Activated CD8-positive, alpha-beta T cell treated with anti-CD3 and anti-CD28 coated beads, Interleukin-2, amount 10 ng/mL, durations not matched to agents 7 days and 5 days (primary cell): ENCODE measurements at places on chromosomes 5 and 9. TPM values are rescaled to one million over a fixed set of nuclear protein-coding genes. Genes with fewer than 3 reads are reported as not detected.

DNA sequence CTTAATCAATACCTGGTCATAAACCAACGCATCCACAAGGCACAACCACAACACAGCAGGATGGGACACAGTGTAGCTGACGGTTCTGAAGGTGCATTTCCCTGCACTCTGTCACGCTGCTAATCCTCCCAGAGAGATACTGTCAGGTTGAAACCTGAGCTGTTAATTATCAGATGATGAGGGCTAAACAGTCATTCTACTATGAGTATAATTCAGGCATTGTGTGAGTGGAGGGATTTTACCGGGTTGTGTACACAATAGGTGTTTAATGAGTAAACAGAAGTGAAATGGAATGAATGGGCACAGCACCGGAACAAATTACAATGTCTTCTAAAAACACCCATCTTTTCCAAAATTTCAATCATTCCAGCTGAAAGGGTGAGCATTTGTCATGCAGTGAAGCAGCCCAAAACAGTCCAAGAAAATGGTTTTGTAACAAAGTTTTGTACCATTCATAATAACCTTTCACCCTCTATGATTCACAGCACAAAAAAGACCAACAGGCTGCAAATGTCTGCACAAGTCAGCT lies 71.5 kb downstream of the ABCA1 start:
- DNase-seq = no peak
- no peaks in the 10 kb centered on the region for H3K36me3 ChIP-seq
- no peaks in the 10 kb centered on the region for H3K4me1 ChIP-seq
- no peak overlapping the region for H3K27ac ChIP-seq

DNA sequence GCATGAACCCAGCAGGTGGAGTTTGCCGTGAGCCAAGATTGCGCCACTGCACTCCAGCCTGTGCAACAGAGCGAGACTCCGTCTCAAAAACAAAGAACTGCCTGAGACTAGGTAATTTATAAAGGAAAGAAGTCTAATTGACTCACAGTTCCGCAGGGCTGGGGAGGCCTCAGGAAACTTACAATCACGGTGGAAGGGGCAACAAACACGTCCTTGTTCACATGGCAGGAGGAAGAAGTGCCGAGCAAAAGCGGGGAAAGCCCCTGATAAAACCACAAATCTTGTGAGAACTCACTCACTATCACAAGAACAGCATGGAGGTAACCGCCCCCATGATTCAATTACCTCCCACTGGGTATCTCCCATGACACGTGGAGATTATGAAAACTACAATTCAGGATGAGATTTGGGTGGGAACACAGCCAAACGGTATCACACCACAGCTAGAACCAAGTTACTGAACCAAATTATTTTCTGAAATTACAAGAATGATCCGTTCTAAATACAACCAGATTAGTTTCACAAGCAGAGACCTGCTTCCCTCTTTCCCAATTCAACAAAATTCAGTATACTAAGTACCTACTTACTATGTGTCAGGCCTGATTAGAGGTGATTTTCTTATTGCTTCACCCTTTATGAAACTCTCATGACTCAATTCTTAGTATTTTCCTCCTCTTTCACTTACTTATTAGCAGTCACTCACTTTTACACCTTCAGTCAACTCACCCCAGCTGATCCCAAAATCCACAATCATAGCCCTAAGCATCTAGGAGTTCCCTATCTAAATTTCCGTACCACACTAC lies 8.4 kb downstream of the UBTD2 start:
- H3K4me3 ChIP-seq = no peak overlapping the region
- no peaks in the 10 kb centered on the region for H3K27me3 ChIP-seq
- peaks cover 28% of the 10 kb centered on the region for H3K36me3 ChIP-seq
- H3K27ac ChIP-seq = no peak overlapping the region
- DNase-seq = peak; percentile 25

DNA sequence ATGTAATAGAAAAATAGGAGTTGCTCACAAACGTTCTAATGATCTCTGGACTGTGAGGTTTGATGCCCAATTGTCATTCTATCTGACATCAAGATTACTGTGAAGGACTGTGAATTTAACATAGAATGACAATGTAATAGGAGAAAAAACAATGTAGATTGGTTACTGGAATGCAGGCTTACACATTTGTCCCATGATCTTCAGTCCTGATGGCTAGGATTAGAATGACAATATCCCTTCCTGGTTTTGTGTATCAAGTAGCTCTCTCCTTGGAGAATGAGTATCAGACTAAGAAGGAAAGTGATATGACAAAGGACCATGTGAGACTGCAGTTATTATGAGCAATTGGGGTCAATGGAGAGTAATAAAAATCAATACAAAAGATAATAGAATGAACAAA lies 862.2 kb upstream of the C9orf72 start:
- H3K27me3 ChIP-seq = no peaks in the 10 kb centered on the region
- DNase-seq = no peak
- H3K27ac ChIP-seq = no peak overlapping the region
- H3K36me3 ChIP-seq = no peaks in the 10 kb centered on the region
- H3K4me3 ChIP-seq = no peak overlapping the region
- no peaks in the 10 kb centered on the region for H3K4me1 ChIP-seq

The ITGA1 gene
- total RNA-seq = 19.2 TPM

The IRF1 gene
- total RNA-seq = 228 TPM

The PTCH1 gene
- 6.1 TPM for total RNA-seq

The SHOC1 gene
- not detected for total RNA-seq

DNA sequence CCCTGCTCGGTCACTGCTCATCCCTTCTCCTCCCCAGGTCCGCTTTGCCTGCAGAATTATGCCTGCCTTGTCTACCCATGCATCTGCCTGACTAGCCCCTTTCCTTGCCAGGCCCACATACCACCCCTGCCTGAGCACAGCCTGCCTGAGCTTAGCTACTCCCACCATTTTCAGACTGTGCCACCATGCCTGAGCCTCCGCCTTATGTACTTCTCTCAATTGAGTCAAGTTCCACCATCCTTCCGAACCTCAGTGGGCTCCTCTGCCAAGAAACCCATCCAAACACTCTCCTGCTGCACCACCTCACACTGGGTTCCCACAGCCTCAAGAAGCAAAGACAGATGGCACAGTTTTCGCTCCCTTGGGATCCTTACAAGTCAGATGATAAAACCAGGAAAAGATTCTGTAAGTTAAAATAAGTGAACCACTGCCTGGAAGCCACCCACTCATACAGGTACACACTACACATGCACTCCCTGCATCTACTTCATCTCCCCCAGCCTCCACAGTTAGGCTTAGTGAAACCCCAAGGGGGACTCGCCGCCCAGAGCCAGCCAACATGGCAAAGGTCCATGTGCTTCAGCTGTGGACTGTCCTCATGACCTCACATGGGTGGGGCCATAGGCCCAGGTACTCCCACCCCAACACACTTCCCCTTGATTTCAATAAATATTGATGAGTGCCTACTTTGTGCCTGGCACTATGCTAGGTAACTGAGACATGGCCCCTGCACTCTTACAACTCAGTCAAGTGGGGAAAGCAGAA lies 23.1 kb downstream of the P4HA2 start:
- H3K27ac ChIP-seq = no peak overlapping the region
- H3K4me3 ChIP-seq = no peak overlapping the region
- DNase-seq = no peak
- peaks cover 7% of the 10 kb centered on the region for H3K4me1 ChIP-seq

GRCh38 chr5:170301149-170301548 lies 3.6 kb upstream of the LCP2 start:
- no peak for DNase-seq
- H3K4me1 ChIP-seq = peaks cover 73% of the 10 kb centered on the region
- H3K27me3 ChIP-seq = no peaks in the 10 kb centered on the region
- no peak overlapping the region for H3K4me3 ChIP-seq
- peaks cover 15% of the 10 kb centered on the region for H3K36me3 ChIP-seq

GRCh38 chr5:67192719-67193438 lies 3.7 kb downstream of the CD180 start:
- peaks cover 39% of the 10 kb centered on the region for H3K4me1 ChIP-seq
- H3K27me3 ChIP-seq = no peaks in the 10 kb centered on the region
- H3K36me3 ChIP-seq = peaks cover 25% of the 10 kb centered on the region
- no peak overlapping the region for H3K27ac ChIP-seq

The KLF4 gene
- 1.5 TPM for total RNA-seq

DNA sequence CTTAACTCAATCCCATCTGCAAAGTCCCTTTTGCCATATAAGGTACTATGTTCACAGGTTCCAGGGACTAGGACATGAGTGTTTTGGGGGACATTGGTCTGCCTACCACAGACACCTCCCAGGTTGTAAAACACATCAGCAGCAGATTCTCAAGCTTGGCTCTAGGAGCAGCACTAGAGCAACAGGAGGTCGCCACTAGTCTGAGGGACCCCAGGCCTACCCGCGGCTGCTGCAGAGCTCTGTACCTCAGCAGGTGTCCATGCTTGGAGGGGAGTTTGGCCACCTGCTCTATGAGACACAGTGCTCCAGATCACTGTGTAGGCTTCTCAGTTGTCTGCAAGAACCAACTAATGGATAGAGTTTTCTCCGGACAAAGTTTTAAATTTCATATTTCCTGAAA lies 262.2 kb upstream of the ARRDC3 start:
- no peak overlapping the region for H3K4me3 ChIP-seq
- no peak for DNase-seq
- no peaks in the 10 kb centered on the region for H3K36me3 ChIP-seq
- no peaks in the 10 kb centered on the region for H3K27me3 ChIP-seq
- H3K4me1 ChIP-seq = no peaks in the 10 kb centered on the region

The NMUR2 gene
- not detected for total RNA-seq

The IFNB1 gene
- not detected for total RNA-seq

DNA sequence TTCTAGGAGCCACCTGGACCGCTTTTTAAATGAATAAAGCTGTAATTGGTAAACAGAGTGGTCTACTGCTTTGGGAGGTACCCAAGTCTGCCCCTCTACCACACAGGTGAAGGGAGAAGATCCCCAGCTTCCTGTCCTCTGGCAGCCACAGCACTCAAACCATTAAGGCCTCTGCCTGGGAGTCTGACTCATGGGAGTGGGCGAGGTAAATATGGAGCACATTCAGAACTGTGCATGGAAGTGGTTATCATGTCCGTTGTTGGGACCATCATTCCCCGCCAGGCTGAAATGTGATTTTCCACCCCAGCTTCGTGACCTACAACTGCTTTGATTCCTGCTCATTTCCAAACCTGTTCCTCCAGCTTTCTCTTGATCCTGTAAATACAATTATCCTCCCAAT lies 59.5 kb upstream of the ALDH1B1 start:
- no peak overlapping the region for H3K27ac ChIP-seq
- no peak for DNase-seq
- peaks cover 11% of the 10 kb centered on the region for H3K27me3 ChIP-seq
- no peaks in the 10 kb centered on the region for H3K36me3 ChIP-seq
- no peak overlapping the region for H3K4me3 ChIP-seq

The TXNDC8 gene
- not detected for total RNA-seq

DNA sequence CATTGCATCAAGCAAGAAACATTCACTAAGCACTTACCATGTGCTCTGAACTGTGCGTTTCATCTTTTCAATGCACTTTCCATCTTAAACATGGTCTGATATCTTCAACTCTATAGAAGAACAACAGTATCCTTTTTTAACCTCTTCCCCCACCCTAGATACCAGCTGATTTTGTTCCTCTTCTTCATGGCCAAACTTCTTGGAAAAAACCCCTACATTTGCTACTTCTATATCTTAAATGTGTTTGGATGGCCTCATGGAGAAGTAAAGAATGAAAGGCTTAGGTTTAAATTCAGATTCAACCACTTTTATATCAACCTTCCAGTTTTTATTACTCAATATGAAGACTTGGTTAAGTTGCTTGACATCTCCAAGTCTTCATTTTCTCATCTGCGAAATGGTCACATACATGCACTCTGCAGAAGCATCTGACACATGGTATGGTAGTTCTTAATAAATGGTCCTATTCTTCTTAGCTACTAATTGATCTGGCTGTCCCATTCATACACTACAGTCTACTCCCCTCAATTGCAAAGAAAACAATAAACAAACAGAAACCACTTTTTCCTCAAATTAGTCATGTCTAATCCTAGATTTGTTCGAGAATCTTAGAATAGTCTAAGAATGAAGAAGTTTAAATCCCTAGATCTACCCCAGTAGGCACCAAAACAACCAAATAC lies 59.4 kb downstream of the FYB1 start:
- H3K4me3 ChIP-seq = no peak overlapping the region
- H3K4me1 ChIP-seq = peaks cover 87% of the 10 kb centered on the region
- H3K27me3 ChIP-seq = no peaks in the 10 kb centered on the region
- H3K27ac ChIP-seq = peak overlapping the region; percentile 0
- peaks cover 57% of the 10 kb centered on the region for H3K36me3 ChIP-seq

The CDC20B gene
- total RNA-seq = 0.13 TPM

GRCh38 chr5:102294886-102295395 lies 1.1 kb downstream of the SLCO4C1 start:
- H3K27ac ChIP-seq = no peak overlapping the region
- peak overlapping the region; percentile 83 for H3K4me3 ChIP-seq
- DNase-seq = no peak
- H3K27me3 ChIP-seq = peaks cover 9% of the 10 kb centered on the region
- peaks cover 25% of the 10 kb centered on the region for H3K4me1 ChIP-seq

The MAMDC2 gene
- total RNA-seq = not detected

GRCh38 chr9:109894473-109894872 lies 114.5 kb downstream of the PALM2AKAP2 start:
- H3K27ac ChIP-seq = no peak overlapping the region
- H3K36me3 ChIP-seq = no peaks in the 10 kb centered on the region
- H3K4me1 ChIP-seq = peaks cover 19% of the 10 kb centered on the region
- peaks cover 10% of the 10 kb centered on the region for H3K27me3 ChIP-seq
- H3K4me3 ChIP-seq = no peak overlapping the region
- no peak for DNase-seq

DNA sequence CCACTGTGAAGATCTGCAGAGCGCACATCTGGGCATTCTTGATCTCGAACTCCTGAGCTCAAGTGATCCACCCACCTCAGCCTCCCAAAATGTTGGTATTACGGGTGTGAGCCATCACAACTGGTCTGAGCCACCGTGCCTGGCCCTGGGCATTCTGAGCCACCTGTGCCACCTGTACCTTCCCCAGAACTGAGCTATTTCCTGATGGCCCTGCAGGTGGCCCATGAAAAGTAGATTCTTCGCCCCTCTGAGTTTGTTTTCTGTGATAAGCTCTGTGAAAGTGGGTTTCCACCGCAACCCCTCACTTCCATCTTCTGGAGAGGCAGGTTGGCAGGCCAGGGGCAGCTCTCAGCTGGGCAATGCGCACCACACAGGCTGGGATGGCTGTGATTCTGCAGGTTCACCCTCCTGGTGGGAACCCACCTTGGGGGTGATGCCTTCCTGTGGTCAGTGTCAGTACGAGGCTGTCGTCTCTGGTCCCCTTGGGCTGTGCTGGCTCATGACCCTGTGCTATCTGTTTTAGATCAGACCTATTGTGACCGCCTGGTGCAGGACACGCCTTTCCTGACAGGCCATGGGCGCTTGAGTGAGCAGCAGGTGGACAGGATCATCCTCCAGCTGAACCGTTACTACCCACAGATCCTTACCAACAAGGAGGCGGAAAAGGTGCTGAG lies 11.3 kb downstream of the CARD19 start:
- H3K36me3 ChIP-seq = peaks cover 59% of the 10 kb centered on the region
- peaks cover 59% of the 10 kb centered on the region for H3K4me1 ChIP-seq
- no peak overlapping the region for H3K4me3 ChIP-seq
- no peaks in the 10 kb centered on the region for H3K27me3 ChIP-seq
- H3K27ac ChIP-seq = no peak overlapping the region
